NCI-H748 treated with DMSO at 0.1 percent for 48 hours (cell line): ENCODE measurements at places on chromosomes 6 and 20.

DNA sequence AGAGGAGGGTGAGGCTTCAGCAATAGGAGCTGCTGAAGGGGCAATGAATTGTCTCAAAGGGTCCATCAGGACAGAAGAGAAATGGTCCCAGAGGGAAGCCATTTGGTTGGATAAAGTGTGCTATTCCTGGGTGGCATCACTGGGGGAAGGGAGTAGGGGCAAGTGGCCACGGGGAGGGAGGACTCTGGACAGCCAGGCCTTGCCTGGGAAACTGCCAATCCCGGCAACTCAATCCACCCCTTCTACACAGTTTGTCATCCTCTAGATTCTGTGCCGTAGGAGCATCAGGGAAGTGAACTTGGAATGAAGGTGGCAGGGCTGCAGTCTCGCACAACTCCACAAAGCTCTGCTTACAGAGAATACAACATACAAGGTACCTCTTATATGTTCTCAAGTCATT lies 59.5 kb upstream of the RIPOR2 start:
- no peak for DNase-seq

DNA sequence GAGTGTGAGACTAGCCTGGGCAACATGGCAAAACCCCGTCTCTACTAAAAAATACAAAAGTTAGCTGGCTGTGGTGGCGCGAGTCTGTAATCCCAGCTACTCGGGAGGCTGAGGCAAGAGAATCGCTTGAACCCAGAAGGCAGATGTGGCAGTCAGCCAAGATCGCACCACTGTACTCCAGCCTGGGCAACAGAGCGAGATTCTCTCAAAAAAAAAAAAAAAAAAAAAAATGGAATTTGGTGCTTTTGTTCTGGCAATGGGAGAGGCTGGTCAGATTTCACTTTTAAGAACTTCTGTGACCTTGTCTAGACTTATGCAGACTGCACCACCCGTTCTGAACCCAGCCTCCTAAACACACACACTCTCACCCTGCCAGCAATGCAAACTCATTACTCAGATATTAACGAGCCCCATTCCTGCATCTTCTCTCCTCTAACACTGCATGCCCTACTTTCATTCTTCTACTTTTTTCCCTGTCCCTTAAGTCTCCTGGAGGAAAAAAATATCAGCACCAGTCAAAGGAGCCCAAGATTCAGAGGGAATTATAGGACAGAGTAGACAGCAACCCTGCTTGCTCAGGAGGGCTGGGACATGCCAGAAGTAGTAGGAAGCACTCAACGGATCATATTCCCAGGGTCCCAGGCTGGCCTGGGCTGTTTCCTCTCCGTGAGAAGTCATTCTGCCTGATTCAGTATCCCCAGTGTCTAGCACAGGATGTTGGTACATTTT lies 4.4 kb downstream of the MOCS1 start:
- DNase-seq: no peak

- DNase-seq: no peak
Measured at GRCh38 chr20:49185071-49185761, 2.9 kb downstream of the STAU1 start.

DNA sequence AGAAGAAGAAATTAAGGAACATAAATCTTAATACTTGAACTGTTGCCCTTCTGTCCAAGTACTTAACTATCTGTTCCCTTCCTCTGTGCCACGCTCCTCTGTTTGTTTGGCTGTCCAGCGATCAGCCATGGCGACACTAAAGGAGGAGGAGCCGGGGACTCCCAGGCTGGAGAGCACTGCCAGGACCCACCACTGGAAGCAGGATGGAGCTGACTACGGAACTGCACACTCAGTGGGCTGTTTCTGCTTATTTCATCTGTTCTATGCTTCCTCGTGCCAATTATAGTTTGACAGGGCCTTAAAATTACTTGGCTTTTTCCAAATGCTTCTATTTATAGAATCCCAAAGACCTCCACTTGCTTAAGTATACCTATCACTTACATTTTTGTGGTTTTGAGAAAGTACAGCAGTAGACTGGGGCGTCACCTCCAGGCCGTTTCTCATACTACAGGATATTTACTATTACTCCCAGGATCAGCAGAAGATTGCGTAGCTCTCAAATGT lies 17.1 kb downstream of the IRF4 start:
- DNase-seq: no peak

DNA sequence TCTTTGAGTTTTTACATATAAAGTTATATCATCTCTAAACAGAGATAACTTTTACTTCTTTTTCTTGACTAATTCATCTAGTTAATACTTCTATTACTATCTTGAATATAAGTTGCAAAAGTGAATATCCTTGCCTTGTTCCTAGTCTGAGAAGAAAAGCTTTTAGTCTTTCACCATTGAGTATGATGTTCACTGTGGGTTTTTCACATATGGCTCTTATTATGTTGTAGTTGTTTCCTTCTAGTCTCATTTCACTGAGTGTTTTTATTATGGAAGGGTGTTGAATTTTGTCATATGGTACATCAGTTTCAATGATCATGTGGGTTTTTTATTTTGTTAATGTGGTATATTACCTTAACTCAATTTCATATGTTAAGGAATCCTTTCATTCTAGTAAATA lies 488.3 kb downstream of the COL12A1 start:
- DNase-seq: no peak

- DNase-seq: no peak
Measured at GRCh38 chr6:34017106-34017805, 128.6 kb downstream of the GRM4 start.

DNA sequence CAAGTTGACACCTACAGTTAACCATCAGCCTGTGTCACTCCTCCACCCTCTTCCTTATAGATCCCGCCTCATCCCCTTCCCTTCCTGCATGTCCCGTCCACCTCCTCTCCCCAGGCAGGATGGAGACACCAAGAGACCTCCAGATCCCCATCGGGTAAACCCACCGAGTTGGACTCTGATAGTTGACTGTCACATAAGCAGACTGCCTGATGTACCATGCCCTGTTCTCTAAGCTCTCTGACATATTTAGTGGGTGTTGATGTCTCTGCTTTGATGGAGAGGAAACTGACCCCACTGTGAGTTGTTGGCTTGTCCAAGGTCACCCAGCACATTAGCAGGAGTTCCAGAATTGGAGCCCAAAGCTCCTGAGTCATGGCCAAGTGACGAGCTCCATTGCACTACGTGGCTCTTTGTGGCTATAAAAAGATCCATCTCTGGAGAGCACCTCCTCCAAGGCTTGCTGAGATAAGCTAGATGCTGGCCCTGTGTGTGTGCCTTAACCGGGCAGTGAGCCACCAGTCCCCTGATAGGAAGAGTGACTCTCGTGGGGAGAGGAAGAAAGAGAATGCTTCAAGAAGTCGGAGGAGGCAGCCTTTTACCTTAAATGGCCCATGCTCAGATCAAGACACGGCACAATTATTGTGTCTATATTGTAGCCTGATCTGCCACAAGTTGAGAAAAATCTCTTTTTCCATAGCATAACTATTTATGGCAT lies 236.0 kb upstream of the ECI2 start:
- DNase-seq: no peak

DNA sequence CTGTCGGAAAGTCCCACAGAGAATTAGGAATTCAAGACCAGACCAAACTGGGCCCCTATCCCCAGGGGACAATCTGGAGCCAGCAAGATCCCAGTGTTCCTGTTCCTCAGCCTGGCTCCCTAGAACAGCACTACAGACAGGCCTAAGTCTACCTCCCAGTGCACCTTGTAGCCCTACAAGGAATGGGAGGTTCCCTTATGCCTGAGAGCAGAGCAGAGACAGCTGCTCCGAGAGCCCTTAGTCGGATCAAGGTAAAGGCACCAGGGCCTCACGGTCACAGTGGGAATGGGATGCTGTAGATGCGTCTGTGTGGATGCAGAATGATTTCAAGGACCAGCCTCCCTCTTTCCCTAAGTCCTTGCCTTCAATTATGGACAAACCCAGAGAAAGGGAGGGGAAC lies 204.5 kb upstream of the STXBP5 start:
- DNase-seq: no peak

DNA sequence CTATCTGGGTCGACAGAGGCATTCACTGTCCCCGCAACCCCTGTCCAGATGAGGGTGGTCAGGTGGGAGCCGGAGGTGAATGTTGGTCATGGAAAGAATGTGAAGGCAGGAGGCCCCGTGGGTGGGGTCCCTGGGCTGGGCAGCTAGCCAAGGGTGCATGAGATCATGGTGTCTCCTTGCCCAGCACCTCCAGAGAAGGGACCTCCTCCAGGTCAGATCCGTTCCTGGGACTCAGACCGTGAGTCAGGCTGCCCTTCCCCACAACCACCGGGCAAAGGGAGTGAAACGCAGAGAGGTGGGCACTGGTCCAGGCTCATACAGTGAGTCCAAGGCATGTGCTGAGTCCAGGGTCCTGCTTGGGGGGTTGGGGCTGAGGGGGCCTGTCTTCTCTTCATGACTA lies 3.5 kb downstream of the FOXS1 start:
- no peak for DNase-seq

- no peak for DNase-seq
Measured at GRCh38 chr6:151293688-151294016, 53.9 kb downstream of the AKAP12 start.

- no peak for DNase-seq
Measured at GRCh38 chr6:25748049-25748448, 6.5 kb upstream of the SLC17A4 start.

- no peak for DNase-seq
Measured at GRCh38 chr6:43669922-43670622, 17.5 kb downstream of the MRPS18A start.

DNA sequence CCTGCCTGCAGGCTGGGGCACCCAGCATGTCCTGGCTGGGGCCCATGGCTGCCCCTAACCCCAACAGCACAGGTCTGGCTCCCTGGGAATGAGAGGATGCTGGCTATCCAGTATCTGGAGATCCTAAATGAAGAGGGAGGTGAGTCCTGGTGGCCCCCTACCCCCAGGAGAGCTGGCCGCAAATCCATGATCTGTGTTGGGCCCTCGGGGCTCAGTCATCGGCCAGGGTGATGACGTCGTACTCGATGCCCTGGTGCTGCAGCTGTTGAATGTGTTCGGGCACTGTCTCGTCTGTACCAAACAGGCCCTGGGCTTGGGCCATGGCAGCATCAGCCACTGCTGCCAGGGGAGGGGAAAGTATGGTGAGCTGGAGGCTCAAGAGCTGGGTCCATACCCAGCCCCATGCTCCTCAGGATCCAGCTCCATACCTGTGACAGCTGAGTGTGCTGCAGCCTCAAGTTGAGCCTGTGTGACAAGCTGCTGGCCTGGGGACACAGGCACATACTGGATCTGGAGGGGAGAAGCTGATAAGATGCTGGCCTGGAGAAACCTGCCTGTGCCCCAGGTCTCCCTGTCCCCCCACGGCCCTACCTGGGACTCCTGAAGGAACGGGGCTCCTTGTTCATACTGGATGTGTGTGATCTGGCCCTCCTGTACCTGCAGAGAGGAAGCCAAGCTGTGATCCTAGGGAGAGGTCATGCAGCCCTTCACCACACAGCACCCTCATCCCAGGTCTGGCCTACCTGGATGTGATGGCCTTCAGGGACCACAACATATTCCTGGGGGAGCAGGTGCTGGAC lies 14.5 kb downstream of the PCIF1 start:
- DNase-seq: no peak

- DNase-seq: peak; percentile 65
Measured at GRCh38 chr20:39874049-39874893, 814.8 kb downstream of the MAFB start.

GRCh38 chr20:25548613-25549086 lies 36.7 kb downstream of the NINL start:
- DNase-seq: no peak

GRCh38 chr20:2224368-2224639 lies 71.5 kb upstream of the TGM3 start:
- DNase-seq: no peak

DNA sequence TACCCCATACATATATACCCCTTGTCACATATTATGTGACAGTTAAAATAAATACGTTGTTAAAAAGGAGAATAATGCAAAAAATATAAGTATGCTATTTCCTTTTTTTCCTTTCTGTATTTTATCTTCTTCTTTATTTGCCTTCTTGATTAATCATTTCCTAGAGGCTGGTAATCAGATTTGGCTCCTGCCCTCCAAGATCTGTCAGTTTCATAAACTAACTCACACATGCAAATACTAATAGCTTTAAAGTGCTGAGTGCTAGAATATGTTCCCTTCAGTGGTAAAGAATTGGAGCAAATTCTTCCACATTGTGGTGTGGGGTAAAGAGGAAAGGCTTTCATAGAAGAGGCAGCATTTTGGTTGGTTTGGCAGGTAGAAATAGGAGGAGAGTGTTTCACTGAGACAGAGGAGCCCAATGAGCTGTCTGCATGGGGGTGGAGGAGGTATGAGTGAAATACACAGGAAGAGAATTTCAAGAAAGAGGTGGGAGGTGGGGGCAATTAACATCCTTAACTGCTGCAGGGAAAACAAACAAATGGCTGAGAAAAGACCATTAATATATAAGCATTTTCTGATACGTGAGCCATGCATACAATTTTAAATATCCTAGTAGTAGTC lies 523.9 kb downstream of the BMP2 start:
- DNase-seq: no peak

- DNase-seq: no peak
Measured at GRCh38 chr6:130794010-130794697, 33.1 kb upstream of the SMLR1 start.

- DNase-seq: peak; percentile 23
Measured at GRCh38 chr6:82870582-82871172, 195.0 kb downstream of the UBE3D start.

DNA sequence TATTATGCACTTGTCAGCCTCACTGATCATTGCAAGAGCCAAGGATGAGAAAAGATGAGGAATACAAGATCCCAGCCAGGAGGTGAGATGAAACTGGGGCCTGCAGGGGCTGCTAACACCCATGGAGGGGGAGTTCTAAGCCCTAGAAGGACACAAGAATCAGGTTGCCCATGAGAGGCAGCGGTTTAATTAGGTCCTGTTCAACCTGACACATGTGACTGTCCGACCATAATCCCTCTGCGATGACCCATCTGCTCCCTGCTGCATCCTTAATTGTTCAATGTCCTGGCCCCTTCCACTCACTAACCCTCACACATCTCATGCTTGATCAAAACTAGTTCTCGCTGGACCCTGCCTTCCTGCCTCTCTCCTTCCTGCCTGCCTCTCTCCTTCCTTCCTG lies 52.2 kb upstream of the NNAT start:
- no peak for DNase-seq

DNA sequence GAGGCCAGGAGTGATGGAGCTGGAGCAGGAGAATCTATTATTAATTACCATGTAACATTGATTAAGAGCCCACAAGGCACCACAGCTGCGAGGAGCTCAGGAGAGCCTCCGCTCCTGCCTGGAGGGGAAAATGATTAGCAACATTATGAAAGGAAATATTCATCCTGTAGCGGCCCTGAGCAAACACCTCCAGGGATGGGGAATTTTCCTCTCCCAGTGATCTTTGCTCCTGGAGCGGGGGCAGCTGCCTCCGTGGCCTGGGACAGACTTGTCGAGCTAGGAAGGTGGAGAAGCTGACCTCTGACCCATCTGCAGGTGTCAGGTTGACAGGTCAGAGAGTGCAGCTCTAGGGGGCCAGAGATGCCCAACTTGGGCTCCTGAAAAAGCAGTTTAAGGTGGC lies 40.1 kb upstream of the SIRPA start:
- no peak for DNase-seq

GRCh38 chr20:33658510-33658909 lies 3.6 kb upstream of the C20orf144 start:
- no peak for DNase-seq

- peak; percentile 3 for DNase-seq
Measured at GRCh38 chr20:58179432-58180099, 48.9 kb downstream of the ANKRD60 start.
